Stimulated activated CD8-positive, alpha-beta memory T cell treated with anti-CD3 and anti-CD28 coated beads, Interleukin-4, amount 100 ng/mL, for 4 hours (primary cell): ENCODE measurements at places on chromosomes 11 and 22.

GRCh38 chr11:131441051-131441810 is 70.8 kb downstream of the NTM start:
- DNase-seq, result no peak

GRCh38 chr22:44033694-44034093 is 9.6 kb downstream of the PARVB start:
- DNase-seq, result no peak

DNA sequence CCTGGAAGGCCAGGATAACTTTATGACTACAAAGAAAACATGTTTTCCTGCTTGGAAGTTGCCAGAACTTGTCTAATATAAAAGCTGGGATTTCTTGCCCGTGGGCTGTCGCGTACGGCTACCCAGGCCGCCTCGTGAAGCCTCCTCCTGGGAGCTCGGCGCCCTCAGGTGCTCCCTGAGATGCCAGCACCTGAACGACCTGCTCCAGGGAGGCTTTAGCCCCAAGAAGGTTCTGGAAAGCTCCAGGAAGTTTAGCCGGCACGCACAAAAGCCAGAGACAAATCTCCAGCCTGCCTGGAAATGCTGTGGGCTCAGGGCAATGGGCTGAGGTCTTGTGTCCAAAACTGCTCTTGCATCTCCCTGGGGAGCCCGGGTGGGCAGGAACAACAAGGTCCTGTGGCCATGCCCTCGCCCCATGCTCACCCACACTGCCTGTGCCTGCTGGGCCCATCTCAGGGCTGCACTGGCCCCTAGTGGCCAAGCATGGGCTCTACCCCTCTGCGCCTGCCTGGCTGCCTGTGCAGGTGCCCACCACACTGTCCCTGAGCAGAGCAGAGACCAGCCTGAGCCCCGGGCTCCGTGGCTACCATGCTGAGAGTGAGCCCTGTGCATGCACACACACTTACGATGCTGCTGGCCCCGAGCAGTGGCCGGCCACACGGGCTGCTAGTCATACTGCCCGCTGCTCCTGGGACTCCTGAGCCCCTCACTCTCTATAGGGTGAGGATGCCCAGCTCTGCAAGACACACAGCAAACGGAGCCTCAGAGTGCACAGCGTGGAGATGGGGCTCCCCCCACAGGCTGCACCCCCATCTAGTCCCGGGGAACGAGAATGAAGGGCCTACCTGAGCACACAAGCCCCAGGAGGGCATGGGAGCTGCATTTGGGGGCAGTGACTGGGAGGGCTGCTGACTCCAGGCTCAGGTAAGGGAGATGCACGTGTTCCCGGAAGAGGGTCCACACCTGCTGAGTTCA is 4.9 kb upstream of the CELSR1 start:
- DNase-seq, result peak; percentile 42

DNA sequence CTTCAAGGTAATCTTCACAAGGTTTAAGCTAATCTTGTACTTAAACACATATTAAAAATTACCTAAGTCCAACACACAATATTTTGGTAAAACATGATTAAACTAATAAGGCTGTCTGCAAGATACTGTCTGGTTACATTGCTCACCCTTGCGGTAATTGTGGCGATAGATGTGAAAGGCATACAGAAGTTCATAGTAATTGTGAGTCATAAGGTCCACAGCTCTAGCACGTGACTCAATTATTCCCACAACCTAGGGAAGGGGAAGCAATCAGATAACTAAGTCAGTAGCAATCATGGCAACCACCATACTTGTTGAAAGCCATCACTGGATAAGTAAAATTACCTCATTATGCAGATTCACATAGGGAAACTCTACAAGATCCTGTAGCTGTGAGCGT is 30.5 kb upstream of the FNBP4 start:
- DNase-seq, result peak; percentile 24

GRCh38 chr11:121534131-121535093 is 81.6 kb upstream of the SORL1-AS1 start:
- DNase-seq, result no peak

GRCh38 chr11:130636722-130637464 is 188.4 kb downstream of the ADAMTS15 start:
- no peak for DNase-seq
